ENCODE measurements at places on chromosomes 3 and 15. TPM values are rescaled to one million over a fixed set of nuclear protein-coding genes. Genes with fewer than 3 reads are reported as not detected.

SPATA12 gene
- total RNA-seq: not detected

DOCK3 gene
- total RNA-seq: 0.32 TPM

DAZL gene
- total RNA-seq: not detected

SAXO2 gene
- total RNA-seq: 0.67 TPM

DNAH1 gene
- total RNA-seq: 9.1 TPM

ADAMTS9 gene
- 4.4 TPM for total RNA-seq

C3orf49 gene
- not detected for total RNA-seq

CCR2 gene
- 1.5 TPM for total RNA-seq

GRCh38 chr3:163166197-163166596 lies 1669.6 kb downstream of the OTOL1 start:
- DNase-seq: no peak

- DNase-seq: no peak
Observed at GRCh38 chr15:98289747-98290146, 329.2 kb downstream of the ARRDC4 start.

DNA sequence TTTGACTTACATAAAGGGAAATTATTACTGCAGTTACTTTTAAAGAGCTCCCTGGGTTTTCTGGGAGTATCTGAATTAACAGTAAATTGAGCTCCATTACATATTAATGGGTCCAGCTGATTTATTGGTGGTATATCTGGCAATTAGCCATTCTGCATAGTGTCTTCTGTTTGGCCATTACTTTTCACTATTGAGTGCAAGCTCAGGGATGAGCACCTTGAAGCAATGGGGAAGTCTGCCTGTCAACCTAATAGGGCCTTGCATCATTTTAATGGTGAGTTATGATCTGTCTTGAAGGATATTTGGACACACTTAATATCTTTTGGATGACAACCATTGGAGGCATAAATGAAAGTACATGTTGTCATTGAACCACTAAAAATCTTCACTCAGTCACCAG lies 73.8 kb downstream of the MFSD1 start:
- no peak for DNase-seq

GRCh38 chr3:16199769-16200168 lies 25.3 kb downstream of the GALNT15 start:
- DNase-seq: no peak

DNA sequence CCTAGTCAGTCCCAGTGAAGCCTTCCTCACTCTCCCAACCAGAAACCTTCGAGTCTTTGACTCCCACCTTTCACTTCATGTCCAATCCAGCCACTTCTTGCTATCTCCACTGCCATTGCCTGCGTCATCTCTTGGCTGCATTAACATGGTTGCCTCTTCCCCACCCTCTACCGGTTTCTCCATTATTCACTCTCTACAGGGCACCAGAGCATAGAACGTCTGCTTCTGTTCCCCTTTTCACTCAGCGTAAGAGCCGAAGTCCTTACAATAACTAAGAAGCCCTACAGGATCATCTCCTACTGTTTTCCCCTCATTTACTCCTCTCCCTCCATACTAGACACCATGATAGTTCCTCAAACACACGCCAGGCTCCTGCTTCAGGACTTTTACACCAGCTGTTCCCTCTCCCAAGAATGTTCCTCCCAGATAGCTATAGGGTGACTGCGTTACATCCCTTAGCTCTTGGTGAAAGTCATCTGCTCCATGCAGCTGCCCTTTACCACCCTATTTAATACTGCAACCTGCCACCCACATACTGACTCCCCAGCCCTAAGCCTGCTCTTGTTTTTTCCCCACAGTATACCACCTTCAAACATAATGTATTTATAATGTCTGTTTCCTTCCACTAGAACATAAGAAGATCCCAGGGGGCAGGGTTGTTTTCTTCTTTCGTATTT lies 30.9 kb downstream of the RCN2 start:
- no peak for DNase-seq

DNA sequence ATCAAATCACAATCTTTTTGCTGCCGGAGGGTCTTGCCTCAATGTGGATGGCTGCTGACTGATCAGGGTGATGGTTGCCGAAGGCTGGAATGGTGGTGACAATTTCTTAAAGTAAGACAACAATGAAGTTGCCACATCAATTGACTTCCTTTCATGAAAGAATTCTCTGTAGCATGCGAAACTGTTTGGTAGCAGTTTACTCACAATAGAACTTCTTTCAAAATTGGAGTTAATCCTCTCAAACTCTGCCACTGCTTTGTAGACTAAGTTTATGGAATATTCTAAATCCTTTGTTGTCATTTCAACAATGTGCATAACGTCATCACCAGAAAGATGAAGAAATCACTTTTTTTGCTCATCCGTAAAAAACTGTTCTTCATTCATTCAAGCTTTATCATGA lies 65.8 kb downstream of the B3GNT5 start:
- DNase-seq: no peak

- no peak for DNase-seq
Observed at GRCh38 chr15:45855210-45855906, 220.5 kb downstream of the SQOR start.

DNA sequence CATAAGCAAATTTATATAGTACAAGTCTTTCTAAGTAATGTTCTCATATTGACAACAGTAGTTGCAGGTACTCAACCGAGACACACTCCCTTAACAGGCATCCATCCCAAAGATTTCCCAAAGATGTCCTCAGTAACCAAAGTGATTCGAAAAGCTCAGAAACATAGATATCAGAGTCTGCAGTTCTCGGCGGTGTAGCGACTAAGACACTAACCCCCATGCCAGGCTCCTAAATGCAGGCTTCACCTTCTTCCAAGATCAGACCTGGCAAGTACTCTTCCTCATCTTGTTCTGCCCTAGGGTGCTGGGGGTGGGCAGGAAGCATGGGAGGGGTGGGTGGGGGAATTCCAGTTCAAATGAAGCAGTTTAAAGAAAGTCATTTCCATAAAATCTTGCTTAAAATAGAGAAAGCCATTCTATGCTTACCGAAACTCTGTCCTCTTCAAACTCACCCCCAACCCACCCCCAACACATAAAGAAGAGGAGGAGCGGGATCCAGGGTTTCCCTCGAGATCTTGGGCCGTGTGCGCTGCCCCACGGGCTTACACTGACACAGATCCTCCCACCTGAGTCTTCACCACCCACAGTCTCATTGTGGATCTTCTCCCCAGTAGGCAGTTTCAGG lies 59.0 kb upstream of the BCL6 start:
- no peak for DNase-seq

- no peak for DNase-seq
Observed at GRCh38 chr3:114115143-114115542, 58.6 kb downstream of the QTRT2 start.

GRCh38 chr3:135907422-135908165 lies 57.9 kb upstream of the PPP2R3A start:
- no peak for DNase-seq

DNA sequence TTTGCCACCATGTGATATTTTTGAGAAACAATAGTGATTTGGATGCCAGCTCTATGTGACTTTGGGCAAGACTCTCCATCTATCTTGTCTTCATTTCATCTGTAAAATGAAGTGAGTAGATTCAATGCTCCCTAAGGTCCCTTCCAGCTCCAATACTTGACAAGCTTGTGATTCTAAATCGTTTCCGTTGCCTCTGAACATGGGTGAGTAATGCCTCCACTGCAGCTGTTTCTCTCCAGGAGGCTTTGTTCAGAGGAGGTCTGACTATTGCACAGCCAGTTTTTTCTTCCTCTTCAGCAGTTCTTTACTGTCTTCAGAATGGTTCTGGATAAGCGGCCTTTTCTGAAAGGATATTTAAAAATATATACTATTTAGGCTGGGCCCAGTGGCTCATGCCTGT lies 14.8 kb upstream of the TMOD3 start:
- no peak for DNase-seq

DNA sequence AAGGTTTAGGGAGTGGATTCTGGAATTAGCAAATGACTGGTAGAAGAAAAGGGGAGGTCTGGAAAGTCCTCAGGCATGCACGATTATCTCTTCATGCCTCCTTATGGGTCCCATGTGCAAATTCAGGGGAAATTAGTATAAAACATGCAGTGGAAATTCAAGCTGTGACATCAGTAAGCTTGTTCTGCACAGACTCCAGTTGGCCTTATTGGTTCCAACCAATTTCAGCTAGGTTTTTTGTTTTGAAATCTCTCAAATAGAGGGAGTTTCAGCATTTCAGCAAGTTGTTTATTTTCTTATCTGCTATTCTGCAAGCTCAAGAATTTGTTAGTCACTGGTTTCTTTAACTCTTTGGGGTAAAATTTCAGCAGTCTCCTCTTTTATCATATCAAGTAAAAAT lies 774 bp upstream of the TMCO5A start:
- no peak for DNase-seq

DNA sequence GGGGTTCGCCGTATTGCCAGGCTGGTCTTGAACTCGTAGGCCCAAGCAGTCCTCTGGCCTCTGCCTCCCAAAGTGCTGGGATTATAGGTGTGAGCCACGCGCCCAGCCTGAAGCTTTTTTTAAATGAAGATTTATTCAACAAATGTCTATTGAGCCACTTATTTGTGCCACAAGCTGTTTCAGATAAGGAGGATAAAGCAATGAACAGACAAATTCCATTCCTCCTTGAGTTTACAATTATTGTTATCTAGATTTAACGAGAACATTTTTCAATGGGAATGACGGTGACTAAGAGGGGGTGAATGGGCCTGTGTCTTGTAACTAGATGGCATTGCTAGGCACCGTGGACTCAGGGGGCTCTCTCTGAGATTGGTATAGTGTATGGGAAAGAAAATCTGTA lies 10.2 kb downstream of the PPARG start:
- no peak for DNase-seq

GRCh38 chr3:172394692-172395091 lies 53.6 kb downstream of the GHSR start:
- DNase-seq: no peak

DNA sequence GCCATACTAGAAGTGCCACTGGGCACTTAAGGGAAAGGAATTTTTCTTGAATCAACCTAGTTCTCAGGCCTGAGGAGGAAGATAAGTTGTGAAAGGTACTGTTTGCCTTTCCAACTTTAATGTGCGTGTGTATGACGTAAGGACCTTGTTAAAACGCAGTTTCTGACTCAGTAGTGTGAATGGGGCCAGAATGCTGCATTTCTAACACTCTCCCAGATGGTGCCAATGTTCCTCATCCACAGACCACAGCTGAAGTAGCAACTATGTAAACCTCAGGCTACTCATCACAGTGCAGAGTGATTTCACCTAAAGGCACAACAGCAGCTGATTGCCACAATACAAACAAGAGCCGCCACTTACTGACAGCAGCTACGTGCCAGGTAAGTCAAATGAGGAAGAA lies 103.6 kb downstream of the OTOL1 start:
- no peak for DNase-seq

DNA sequence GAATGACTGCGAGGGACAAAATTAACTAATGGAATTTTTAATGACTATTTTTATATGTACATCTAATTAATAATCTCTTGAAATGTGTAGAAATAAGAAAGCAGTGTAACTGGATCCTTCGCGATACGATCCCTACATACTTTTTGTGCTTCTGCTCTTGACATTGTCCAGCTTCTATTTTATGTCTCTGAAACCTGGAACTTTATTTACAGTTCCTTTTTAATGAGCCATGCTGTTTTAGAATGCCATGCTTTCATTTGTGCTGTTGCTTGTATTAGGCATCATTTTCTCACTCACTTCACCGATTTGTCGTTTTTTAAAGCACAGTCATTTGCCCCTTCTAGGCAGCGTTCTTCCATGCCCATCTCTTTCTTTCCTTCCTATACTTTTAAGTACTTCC lies 301.3 kb downstream of the EDEM1 start:
- DNase-seq: no peak

- peak; percentile 87 for DNase-seq
Observed at GRCh38 chr15:42581272-42581730, 5.9 kb downstream of the STARD9 start.

DNA sequence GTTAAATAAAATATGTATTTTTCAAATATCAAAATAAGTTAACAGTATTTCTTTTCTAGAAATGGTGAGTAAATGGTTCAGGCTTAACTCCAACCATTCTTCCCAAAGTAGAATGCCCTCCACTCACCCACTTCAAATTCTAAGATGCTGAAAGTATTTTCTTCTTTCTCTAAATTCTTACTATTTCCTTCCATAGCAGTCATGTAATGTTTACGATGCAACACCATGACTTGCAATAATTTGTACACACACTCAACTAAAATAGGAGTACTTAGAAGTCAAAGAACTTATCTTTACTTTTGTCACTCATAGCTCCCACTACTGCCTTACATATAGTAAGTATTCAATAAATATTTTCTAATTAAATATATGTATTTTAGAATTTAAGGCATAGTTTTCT lies 65.0 kb downstream of the AQR start:
- DNase-seq: no peak

GRCh38 chr3:157785102-157785826 lies 282.0 kb upstream of the VEPH1 start:
- DNase-seq: no peak

DNA sequence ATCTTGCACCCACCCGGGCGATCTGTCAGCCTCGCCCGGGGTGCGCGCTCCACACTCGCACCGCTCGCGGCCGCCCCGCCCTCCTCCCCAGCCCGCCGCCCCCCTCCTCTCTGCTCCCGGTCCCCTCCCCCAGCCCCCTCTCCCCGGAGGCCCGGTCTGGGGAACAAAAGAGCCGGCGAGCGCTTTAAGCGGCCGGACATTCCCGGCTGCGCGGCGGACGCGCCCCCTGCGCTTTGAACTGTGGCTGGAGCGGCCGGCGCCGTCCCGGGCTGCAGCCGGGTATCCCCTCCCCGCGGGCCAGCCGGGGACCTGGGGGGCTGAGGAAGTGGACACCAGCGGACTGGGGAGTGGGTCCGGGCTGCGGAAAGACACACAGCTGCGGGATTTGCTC lies at the start of gene IGDCC3:
Gene IGDCC3, minus strand, starts transcription at position 27 of the 391 bp plus-strand sequence. CDS start 214 bp downstream, outside the sequence.
- no peak for DNase-seq

DNA sequence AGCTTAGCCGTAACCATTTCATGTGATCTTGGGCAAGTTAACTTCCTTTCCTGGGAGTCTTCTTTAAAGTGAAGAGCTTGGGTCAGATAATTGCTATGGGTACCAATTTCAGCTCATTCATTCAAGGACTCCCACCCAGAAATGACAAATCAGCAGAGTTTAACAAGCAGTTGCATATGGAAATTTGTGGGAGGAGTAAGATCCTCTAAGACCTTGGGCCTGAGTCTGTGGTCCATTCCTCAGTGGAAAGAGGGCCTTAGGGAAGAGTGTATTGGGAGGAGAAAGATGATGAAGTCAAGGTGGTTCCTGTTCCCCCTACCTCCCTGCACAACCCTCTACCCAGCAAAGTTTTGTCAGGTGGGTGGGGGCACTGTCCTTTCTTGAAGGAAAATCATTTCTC lies 42.1 kb downstream of the RBP2 start:
- no peak for DNase-seq

GRCh38 chr15:101381671-101382212 lies 86.7 kb upstream of the SNRPA1 start:
- no peak for DNase-seq

DNA sequence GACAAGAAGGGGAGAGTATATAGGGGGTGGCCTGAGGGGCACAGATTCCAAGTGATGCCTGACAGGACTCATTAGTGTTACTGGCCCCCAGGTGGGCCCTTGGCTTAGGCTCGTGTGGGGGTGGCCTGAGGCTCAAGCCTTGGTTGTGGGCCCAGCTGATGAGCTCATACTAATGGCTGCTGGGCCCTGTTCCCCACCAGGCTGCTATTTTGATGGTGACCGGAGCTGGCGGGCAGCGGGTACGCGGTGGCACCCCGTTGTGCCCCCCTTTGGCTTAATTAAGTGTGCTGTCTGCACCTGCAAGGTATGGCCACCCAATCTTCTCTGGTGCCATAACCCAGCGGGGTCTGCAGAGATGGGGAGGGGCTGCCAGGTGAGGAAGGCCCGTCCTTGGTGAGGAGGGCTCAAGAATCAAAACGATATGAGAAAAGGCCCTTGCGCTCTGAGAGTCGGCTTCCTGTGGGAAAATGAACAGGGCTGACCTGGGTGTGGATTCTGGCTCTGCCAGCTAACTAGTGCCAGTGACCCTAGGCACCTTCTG lies 7.4 kb downstream of the CHRD start:
- DNase-seq: no peak
